Stimulated activated CD4-positive, alpha-beta T cell treated with anti-CD3 and anti-CD28 coated beads, Interleukin-15, amount 100 ng/mL, for 1 hour (primary cell): ENCODE measurements at places on chromosomes 5 and 9.

DNA sequence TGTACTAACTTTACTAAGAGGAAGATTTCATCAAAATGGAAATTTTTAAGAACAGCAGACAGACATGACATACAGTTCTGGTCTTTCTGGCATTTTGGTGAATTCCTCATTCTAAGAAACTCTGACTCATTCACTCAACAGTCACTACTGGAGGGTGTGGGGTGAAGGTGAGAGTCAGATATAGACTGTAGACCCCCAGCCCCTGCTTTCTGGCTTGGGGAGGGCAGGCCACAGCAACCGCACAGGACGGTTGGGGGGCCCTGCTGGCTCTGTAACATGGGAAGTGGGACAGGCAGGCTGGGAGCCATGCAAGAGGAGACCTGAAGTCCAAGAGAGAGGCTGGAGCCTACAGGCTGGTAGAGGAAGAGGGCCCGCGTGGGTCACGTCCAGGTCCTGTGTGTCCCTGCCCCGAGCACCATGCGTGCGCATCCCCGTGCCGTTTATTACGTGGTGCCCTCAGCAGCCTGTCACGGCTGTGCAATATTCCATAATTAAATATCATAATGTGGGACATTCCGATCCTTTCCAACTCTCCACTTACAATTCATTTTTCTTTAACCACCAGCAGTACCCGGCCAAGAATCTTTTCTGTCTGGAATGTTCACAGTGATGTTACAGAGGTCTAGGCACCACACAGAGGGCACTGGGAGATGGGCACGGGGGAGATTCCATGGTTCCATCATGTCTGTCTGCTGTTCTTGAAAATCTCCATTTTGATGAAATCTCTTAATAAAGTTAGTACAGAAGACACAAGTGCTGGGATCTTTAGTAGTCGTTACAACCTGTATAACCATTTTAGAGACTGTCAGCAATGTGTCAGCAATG is 75.5 kb downstream of the SEMA4D start:
- DNase-seq = peak; percentile 44

- DNase-seq = no peak
Observed at GRCh38 chr5:150175536-150175935, 9.0 kb downstream of the CDX1 start.

DNA sequence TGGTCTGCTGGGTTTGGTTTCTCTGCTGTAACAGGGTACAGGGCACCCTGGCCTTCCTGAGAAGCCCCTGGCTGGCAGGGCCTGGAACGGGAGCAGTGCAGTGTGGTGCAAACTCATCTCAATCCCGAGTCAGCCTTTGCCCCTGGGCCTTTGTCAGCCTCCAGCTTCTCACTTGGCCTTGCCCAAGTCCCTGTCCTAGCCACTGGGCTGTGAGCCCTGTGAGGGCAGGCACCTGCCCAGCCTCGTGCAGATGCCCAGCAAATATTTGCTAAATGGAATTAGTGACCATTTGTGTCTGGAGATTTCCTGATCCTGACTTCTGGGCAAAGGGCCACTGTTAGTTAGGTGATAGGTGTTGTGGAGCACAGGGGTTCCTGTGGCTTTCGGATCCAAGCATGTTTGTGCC is 13.0 kb downstream of the RGS3 start:
- DNase-seq = no peak

DNA sequence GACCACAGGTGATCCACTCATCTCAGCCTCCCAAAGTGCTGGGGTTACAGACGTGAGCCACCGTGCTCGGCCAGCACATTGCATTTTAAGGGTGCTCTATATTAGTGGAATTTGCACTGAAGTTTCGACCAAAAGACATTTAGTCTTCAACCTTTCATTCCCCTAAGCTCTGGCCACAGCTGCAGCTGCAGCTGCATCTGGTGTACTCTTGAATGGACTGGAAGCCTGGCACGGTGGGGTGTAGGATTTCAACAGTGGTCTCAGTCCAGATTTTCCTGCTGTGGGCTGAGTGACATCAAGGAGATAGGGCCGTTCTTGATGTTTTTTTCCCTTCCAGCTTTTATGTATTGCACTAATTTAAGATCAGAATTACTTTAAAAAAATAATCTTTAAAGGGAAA is 255.2 kb downstream of the PDZD2 start:
- no peak for DNase-seq

DNA sequence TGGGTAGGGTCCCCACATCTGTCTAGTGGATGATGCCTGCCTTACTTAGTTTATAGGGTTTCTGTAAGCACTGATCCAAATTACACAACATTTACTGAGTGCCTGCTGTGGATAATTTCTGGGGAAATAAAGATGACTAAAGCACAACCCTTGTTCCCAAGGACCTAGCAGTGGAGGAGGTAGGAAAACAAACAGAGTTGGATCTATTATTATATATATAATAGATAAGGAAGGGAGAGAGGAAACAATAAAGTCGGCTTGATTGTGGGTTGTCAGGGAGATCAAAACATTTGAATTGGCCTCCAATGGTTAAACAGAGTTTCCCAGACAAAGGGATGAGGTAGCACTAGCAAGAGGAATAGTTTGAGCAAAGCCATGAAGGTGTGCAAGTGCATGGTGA is 14.0 kb downstream of the IL33 start:
- DNase-seq = no peak

- DNase-seq = no peak
Observed at GRCh38 chr9:69179037-69179436, 5.0 kb downstream of the TJP2 start.

- DNase-seq = no peak
Observed at GRCh38 chr5:110590187-110590586, 136.3 kb downstream of the TMEM232 start.

GRCh38 chr9:19200229-19200628 is 30.3 kb upstream of the DENND4C start:
- no peak for DNase-seq

- no peak for DNase-seq
Observed at GRCh38 chr5:170591054-170591453, 87.2 kb downstream of the KCNIP1 start.

- no peak for DNase-seq
Observed at GRCh38 chr5:139150367-139150999, 47.7 kb downstream of the SIL1 start.

DNA sequence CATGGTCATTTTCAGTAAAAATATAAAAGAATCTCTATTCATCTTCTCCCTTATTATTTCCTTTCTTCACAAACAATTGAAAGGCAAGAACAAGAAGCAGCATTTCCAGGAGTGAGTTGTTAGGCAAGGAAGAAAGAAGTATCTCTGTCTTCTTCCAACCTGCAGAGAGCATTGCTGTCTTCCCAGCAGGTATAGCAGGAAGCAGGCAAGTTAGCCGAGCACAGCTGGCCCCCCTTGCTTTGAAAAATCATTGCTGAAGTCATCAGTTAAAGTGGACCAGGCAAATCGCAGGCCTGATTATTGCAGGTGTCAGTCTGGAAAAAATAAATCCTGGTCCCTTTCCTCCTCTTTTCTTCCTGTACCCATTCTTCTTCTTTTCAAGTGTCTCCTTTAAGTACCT is 353.1 kb upstream of the BRINP1 start:
- no peak for DNase-seq

GRCh38 chr5:150584556-150585335 is 55.7 kb upstream of the SYNPO start:
- no peak for DNase-seq

DNA sequence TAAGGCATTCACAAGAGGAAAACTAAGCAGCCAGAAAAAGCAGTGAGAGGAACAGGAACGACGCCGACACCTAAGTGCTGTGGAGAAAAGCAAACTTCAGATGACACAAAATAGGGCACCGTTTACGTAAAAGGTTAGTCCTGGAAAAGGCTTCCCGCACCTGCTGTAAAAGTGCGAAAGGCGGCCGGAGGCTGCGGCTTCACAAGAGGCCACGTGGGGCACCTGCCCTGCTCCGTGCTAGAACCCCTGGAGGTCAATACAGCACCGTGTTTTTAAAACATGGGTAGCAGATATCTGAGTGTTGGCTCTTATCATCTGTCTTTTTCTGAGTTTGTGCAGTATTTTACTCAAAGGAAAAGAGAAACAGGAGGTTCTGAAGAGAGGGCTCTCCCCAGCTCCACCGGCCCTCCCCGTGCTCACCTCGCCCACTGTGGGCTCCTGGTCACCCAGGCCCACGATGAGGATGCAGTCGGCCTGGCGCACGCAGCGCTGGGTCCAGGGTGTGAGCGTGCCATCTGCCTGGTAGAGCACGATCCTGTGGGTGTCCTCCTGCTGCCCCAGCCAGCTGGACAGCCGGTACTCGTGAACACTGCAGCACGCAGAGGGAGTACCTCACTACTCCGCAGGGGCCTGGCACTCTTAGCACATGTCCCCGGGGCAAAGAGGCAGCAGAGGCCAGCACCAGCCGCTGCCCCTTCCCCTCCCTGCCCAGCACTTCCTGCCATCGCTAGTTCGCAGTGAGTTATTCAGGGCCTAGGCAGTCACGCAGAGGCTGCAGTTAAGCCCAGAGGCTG is 21.0 kb upstream of the NSMF start:
- no peak for DNase-seq

DNA sequence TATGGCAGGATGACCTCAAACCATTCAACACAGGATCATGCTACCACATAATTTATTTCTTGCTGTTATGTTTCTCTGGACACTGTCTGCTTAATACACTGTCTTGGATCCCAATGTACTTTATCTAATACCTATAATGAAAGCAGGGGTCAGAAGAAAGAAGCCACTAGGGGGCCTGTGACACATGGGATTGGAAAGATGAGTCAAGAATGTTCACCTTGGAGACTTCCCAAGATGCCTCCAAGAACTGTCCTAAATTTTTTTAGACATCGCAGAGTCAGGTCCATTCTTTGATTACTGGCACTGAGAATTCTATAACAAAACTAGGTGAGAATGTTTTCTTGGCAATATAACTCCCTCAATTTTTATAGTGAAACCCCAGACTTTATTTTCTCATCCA is 305.8 kb upstream of the SMARCA2 start:
- no peak for DNase-seq

- no peak for DNase-seq
Observed at GRCh38 chr9:25964239-25964638, 286.0 kb upstream of the TUSC1 start.

- DNase-seq = no peak
Observed at GRCh38 chr5:178236679-178237078, 4.1 kb upstream of the PHYKPL start.

GRCh38 chr9:134318941-134319305 is 7.3 kb upstream of the RXRA start:
- no peak for DNase-seq

DNA sequence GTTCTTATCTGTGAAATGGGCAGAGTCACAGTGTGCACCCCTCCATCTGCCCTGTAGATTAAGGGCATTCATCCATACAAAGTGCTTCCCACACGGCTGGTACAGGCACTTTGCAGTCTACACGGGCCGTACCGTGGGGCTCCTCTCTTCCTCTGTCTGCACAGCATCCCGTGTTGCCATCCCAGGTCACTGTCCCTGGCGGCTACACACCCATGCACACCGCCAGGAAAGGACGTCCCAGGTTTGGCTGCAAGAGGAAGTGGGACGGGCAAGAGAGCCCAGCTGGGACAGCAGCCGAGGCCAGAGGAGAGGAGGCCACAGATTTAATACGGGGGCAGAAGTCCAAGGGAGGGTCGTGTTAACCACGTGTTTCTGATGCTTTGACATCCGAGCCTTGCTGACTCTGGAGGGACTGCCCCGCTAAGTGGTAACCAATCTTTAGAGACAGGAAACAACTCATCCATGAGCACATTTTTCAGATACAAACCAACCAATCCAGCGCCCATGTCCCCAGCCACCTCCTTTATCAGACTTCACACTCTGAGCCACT is 120.0 kb downstream of the ZNF354C start:
- DNase-seq = no peak

DNA sequence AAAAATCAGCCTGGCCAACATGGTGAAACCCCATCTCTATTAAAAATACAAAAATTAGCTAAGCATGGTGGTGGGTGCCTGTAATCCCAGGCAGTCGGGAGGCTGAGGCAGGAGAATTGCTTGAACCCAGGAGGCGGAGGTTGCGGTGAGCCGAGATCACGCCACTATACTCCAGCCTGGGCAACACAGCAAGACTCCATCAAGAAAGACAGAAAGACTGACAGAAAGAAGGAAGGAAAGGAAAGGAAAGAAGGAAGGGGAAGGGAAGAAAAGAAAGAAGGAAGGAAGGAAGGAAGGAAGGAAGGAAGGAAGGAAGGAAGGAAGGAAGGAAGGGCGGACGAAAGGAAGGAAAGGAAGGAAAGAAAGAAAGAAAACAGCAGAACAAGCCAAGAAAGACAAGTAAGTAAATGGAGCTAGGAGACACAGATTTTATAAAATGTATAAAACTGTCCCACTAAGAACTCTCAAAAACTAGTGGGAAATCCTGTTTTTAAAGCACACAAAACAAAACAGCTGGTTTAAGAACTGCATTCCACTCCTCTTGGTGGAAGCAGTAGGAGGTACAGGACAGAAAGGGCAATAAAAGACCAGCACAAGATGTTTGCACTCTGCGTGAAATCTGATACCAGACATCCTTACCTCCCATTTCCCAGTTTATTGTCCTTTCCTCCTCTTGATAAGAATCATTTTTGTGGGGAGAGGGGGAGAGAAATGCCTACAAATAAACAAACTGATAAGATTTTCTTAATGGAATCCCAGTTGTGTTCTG is 46.7 kb downstream of the MYO10 start:
- no peak for DNase-seq

DNA sequence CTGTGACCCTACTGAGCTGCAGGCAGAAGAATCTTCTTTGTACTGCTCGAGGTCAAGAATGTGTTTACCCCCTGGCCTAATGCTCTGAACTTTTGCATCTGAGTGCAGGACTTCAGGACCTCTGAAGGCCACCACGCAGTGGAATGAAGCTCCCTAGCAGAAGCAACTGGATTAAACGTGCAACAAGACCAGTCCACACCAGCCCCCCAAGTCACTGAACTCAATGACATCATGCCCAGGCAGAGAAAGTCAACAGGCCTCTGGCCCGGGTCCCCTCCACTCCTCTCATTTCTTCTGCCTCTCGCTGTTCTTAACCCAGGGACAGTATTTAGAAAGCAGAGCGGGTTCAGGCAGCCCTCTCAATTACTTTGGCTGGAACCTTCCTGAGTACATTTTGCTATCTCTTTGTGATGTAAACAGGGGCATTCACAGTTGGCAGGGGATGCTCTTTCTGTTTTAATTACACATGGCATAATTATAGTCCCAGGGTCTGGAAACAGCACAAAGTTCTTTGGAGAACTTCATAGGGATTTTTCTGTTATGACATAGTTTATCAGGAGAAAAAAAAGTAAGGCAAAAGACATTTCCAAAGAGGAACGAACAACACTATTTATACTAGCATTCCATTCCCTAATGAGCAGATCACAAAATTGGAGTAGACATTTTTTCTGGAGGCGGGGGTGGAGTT is 108.2 kb upstream of the SPATA31D4 start:
- no peak for DNase-seq

DNA sequence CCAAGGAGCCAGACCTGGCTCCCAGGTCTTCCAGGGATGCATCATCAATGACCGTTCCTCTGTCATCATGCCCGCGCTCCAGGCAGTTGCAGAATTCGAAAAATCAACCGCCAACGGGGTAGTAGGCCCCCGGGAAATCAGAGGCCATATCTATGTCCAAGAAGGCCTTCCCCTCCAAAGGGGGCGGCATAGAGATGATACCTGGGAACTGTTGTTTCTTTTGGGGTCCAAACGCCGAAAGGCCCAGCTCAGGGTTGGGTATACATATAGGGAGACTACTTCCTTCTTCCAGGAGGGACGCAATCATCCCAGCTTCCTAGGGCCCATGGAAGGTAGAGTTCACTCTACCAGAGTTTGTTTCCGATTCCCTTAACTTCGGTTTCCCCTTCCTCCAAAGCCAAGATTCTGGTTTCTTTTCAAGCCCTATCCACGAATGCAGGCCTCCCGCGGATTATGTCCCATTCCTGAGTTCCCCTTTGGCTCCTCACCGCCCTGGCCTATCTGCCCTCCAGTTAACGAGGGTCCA is 754 bp downstream of the DCAF12 start:
- DNase-seq = no peak

GRCh38 chr5:83374547-83374946 is 97.0 kb upstream of the VCAN start:
- DNase-seq = no peak
